Activated naive CD4-positive, alpha-beta T cell treated with anti-CD3 and anti-CD28 coated beads, Interleukin-2, amount 50 U/mL, for 72 hours (primary cell): ENCODE measurements at places on chromosomes 3 and 15. TPM values are rescaled to one million over a fixed set of nuclear protein-coding genes. Genes with fewer than 3 reads are reported as not detected.

AQP9 gene
- not detected for total RNA-seq

CCDC54 gene
- total RNA-seq: not detected

BMF gene
- 11.6 TPM for total RNA-seq

PP2D1 gene
- not detected for total RNA-seq

SAMMSON gene
- not detected for total RNA-seq

GPR149 gene
- total RNA-seq: not detected

ALPK3 gene
- total RNA-seq: 0.07 TPM

OCA2 gene
- not detected for total RNA-seq

MYL3 gene
- total RNA-seq: not detected

ASB14 gene
- not detected for total RNA-seq

ROPN1B gene
- total RNA-seq: not detected

NUSAP1 gene
- total RNA-seq: 391 TPM

TUSC7 gene
- total RNA-seq: not detected

ATP13A4 gene
- total RNA-seq: 4.4 TPM

LRRIQ4 gene
- 0.32 TPM for total RNA-seq

FOXL2NB gene
- total RNA-seq: not detected

NPAP1 gene
- not detected for total RNA-seq

CPN2 gene
- total RNA-seq: not detected

CPB1 gene
- not detected for total RNA-seq

GOLGA6L22 gene
- not detected for total RNA-seq

ACAD9 gene
- 49.7 TPM for total RNA-seq
